Stimulated activated CD4-positive, alpha-beta T cell treated with anti-CD3 and anti-CD28 coated beads, Interleukin-15, amount 100 ng/mL, for 1 hour (primary cell): ENCODE measurements at places on chromosomes 13 and 19.

- no peak for DNase-seq
These were observed 535.9 kb downstream of the GPC5 start for GRCh38 chr13:91934354-91934753.

- DNase-seq = no peak
These were observed 346.5 kb downstream of the ZNF536 start for GRCh38 chr19:30718707-30719106.

DNA sequence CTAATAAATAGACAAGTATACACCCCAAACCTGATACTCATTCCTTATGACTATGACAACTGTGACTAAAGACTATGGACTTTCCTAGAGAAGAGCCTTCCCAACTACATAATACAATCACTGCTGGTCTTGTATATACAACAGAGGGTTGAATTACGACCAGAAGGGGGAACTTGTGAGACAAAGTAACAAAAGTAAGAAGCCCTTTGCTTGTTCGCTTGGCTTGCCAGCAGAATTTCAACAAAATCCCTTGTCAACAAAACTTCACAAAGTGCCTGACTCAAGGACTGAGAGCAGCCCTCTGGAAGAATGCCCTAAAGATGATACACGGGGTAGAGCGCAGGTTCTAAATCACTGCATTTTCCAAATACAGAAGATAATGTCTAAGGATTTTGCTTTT lies 99.4 kb downstream of the WASF3 start:
- no peak for DNase-seq

DNA sequence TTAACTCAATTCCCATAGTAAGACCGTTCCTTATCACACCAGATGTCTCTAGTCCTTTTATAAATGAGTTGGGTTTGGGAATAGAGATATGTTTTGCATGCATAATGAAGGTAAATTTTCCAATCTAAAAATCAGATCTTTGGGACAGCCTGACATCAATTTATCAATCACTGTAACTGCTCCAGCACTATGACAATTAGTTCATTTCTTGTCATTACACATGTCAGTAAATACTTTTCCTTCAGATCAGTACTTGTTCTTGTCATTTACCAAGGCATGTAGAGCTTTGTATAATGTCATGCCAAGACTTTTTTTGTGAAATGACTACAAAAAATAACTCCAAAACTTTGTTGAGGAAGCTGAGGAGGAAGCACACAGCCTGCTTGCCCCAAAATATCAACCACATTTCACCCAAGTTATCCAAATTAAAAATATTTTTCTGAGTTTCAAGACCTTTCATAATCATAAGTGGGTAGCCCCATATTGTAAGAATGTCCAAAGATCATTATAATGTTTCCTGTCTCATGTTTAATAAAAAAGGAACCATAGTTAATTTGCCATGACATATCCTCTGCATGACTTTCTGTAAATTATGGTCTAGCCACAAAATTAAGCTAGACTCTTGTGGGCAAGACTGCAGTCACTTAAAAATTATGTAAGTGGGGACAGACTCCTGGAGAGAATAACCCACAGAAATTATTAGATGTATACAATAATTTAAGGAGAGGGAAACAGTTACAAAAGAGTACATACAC lies 586.8 kb downstream of the TBC1D4 start:
- DNase-seq = no peak

DNA sequence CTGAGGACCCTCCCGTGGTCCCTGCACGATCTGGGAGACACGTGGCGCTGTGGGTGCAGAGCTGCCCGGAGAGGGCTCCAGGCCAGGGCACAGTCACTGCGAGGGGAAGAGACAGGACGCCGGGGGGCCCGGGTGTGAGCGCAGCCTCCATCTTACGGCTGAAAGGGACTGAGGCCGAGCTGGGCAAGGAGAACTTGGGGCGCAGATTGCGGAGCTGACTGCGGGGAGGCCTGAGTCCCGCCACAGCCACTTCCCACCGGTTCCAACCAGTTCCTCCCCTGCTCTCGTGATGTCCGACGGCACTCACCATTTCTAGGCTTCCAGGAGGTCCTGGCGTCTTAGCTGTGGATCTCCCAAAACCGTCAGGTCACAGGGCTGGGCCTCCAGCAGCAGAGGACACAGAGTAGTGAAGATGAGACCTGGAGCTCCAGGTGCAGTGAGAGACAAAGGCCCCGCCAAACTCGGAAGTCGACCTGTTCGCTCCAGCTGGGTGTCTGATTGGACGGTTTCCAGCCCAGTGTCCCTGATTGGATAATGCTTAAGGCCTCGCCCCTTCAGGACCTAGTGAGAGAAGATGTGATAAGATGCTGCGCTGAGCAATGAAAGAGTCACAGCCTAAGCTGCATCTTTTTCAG lies 4.8 kb upstream of the ZNF253 start:
- DNase-seq = no peak
